Stimulated activated CD4-positive, alpha-beta T cell treated with anti-CD3 and anti-CD28 coated beads, TNF-alpha, amount 100 ng/mL, for 1 hour (primary cell): ENCODE measurements at places on chromosomes 12 and 14.
A peak's percentile ranks its signal among the peaks of the same experiment; 100 is the strongest.

- DNase-seq, result peak; percentile 15
These were observed 33.7 kb downstream of the FGFR1OP2 start for GRCh38 chr12:26971963-26972362.

- DNase-seq, result no peak
These were observed 788 bp downstream of the SFSWAP start for GRCh38 chr12:131711551-131712205.

- DNase-seq, result no peak
These were observed 93.6 kb downstream of the ARF6 start for GRCh38 chr14:49986343-49987014.

DNA sequence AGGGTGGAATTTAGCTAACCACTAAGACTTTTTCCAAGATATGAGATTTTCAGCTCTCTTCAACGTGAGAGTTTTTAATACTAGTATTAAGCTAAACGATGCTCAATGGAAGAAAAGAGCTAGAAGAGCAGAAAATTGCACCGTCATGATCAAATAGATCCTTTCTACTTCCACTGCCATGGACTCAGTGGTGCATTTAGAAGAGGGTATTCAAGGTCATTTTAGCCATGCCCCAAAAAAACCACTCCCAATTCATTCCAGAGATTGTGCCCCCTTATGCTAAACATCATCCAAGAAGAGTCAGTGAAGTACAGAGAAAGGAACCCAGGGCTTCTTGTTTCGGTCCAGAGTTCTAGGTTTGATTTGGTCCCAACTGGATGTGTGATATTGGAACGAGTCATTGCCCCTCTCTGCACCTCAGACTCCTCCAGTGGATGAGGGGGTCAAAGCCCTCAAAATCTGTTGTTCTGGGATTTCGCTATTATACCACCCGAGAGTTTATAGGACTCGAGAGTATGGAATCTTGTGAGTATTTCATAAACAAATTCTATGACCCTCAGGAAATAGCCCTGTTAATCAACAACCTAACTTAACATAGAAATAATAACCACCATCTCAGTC, 55.2 kb downstream of the DAD1 start:
- no peak for DNase-seq

- DNase-seq, result no peak
These were observed 28.6 kb downstream of the SLC2A14 start for GRCh38 chr12:7844116-7844515.

- DNase-seq, result no peak
These were observed 570 bp downstream of the DMAC2L start for GRCh38 chr14:50312734-50313054.
